ENCODE measurements at places on chromosomes 3 and 15.

DNA sequence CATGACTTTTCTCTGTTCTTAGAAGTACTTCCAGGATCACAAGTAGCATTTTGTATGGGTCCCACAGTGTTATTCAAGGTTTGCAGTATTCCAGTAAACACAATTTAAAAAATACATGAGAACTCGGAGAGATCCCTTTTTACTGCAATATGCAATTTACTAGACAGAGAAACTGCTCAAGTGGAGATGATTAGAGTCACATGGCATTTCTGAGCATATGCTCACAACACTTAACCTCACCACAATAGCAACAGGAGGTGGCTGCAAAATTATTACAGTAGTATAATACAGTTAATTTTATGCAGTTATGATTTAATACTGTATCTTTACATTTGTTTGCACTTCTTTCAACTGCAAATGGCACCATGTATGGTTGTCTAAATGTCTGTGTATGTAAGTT, 87.5 kb downstream of the PIK3CB start:
- DNase-seq = no peak

- peak; percentile 80 for DNase-seq
Observed at GRCh38 chr3:172522871-172523818, at the start of gene TNFSF10. TSS of gene TNFSF10 (minus strand) at chr3:172523430. CDS start at chr3:172523384, 46 bp downstream.

- DNase-seq = no peak
Observed at GRCh38 chr15:27902680-27903385, 196.3 kb downstream of the OCA2 start.

DNA sequence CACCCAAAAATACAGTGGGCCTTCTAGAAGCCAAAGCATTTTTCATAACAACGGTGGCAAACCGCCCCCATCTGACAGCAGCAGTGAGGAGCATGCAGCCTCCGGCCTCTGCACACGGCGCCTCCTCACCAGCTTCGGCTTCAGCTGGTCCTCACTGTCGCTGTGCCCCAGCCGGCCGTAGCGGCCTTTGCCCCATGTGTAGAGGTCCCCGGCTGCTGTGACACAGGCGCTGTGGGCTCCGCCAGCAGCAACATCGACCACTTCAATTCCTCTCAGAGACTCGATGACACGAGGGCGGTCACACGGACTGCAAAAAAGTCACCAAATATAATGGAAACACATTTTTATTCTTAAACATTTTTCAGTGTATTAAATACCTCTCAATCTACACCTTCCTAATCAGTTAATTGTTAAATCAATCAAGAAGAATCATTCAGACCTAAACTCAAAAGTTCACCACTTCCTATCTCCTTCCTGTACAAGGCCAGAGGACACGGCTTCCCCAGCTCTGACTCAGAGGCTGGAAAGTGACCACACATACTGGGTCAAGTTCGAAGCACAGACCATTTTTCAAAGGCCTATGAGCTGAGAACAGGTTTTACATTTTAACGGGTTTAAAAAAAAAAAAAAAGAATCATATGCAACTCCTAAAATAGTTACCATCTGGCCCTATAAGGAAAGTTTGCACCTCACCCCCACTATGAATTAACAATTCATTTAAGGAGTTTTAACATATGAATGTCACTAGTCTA, 33.6 kb upstream of the OCA2 start:
- DNase-seq = no peak

DNA sequence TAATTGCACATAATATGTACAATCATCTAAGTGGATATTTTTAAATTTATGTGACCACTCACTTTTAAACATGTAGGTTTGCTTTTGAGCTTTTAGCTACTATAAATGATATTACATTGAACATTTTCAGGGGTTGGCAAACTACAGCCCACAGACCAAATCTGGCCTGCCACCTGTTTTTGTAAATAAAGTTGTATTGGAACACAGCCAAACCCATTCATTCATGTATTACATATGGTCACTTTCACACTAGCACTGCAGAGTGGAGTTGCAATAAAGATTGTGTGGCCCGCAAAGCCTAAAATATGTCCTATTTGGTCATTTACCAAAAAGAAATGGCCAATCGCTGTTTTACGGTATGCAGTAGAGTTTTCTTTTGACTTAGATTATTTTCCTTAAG, 21.2 kb downstream of the CMTM7 start:
- DNase-seq = no peak

DNA sequence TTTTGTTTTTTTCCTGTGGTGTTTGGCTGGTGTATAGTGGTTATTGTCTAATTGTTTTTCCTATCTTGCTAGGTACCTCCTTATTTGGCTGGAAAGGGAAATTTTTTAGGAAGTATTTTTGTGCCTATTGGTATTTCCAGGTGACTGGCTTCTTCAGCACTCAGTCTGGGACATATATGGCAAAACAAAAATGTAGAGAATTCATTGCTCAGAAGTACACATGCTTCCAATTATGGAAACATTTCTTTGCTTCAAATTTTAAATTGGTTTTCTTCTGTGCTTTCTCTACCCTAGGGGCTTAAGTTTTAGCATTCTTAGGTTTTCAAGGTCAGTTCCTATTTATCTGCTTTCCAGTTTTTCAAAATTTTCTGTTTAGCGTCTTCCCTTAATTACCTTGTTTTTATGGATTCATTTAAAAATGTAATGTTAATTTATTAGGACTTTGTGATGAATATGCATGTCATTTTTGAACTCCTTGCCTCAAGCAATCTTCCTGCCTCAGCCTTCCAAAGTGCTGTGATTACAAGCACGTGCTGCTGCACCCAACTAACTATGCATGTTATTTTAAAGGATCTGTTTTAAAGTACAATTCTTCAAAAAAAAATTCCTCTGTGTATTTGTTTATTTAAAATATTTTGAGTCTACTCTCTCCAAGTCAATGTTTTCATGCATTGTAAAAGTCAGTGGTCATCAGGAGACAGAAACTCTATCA, 231.9 kb upstream of the DPPA4 start:
- DNase-seq = no peak

DNA sequence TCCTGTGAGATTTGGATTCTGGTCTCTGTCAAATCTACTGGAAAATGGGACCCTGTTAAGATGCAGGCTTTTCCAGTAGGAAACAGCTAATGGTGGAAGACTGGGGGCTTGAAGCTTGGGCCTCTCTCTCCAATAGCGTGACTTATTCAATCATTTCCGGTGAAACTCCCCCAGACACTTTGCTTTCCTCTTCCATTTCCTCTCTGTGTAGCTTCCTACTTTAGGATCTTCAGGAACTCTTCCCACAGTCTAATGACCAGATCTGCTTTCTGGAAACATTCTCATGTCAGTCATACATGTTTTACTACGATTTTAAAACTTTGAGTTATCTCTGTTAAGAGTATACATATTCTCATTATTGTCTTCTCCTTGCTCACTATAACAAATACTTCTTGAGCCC, 28.0 kb upstream of the TPRG1 start:
- no peak for DNase-seq

DNA sequence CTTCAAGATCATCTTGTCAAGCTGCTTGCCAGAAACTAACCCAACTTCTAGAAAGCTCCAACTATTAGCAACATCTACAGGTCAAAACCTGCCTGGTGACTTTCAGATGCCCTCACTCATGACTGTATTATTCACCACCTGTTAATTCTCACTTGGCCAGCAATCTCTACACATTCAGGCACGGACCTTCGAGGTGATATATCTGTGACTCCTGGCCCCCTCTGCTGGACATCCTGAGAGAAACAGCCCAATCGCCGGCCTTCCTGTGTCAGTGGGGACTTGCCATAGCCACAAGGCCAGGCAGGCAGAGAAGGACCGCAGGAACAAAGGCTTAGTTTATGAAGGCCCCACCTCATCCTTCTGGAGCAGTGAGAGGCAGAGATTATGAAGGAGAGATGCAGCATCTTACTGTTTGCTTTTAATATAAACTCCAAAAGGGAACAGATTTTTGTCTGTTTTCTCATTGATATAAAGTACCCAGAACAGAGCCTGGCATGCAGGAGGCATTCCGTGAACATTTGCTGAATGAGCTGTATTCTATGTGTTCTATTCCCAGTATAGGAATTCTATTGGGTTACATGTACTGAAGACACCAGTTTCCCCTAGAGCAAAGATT, 24.4 kb upstream of the OCA2 start:
- DNase-seq = peak; percentile 43

GRCh38 chr3:43309372-43310305, 23.3 kb downstream of the SNRK start:
- DNase-seq = no peak

- DNase-seq = no peak
Observed at GRCh38 chr3:41688595-41689380, 273.1 kb downstream of the ULK4 start.

GRCh38 chr15:48190932-48191573, 412 bp upstream of the CTXN2 start:
- peak; percentile 28 for DNase-seq

DNA sequence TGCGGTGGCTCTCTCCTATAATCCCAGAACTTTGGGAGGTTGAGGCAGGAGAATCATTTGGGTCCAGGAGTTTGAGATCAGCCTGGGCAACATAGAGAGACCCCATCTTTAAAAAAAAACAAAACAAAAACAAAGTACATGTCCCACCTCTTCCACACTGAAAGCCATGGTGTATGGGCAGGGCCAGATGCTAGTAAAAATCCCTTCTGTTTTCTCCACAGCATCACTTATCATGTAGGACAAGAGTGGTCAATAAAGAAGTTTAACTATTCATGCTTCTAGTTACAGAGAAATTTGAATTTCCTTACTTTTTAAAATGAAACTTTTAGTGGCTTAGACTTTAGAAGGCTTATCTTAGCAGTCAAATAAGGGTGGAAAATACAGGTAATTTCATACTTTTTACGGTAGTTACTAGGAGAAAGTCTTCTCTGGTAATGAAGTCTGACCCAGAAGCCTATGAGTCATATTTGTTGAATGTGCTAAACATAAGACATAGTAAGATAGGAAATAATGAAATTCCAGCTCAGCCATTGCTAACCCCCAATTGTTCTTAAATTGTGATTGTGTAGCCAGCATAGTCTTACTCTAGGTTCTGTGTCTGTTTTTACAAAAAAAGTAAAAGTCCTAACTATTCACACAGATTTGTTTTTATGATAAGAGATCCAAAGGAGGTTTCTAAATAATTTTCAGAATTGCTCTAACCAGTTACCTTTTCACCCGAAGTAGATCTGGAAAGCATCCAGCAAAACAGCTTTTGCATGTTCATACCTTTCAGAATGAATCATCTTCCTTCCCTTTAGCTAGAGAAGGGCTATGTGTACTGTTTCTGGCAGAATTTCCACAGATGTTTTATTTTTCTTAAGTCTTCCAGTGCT, 16.4 kb upstream of the ZNF609 start:
- no peak for DNase-seq

DNA sequence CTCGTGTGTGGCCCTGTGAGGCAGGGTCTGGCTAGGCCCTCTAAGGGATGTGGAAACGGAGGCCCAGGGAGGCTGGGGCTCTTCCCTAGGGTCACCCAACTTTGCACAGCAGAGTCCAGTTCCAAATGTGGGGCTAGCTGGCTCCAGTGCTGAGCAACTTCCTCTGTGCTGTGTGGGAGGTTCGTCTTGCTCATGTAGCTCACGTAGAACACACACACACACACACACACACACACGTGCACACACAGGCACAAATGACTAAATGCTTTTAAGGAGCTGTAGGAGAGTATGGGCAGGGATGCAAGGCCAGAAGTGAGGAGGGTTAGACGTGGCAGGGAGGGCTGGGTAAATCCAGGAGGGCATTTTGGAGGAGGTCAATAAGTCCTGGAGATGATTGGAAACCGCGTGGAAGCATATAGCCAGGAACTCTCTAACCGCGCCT, 213.8 kb downstream of the RPLP1 start:
- peak; percentile 12 for DNase-seq

DNA sequence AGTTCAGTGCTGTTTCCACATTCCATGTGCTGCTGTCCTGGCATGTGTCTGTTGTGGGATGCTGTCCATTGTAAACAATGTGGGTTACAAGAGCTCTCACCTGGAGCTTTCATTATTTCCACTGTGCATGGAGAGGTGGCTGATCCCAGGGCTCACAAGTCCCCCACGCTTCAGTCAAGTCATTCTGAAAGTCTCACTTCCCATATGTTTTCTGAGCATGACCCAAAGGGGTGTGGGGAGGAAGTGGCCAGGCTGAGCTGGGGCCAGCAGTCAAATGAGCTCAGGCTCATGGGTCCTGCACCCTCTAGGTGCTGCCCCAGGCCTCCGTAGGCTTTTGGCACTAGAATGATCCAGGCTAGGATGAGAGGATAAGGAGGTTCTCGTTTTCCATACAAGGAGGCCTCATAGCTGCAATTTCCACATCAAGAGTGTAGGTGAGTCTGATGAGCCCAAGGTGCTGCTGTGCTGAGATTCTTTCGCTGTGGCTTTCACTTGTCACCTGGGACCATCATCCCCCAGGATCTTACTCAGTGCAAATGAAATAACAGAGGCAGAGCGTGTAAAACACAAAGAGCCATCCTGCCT, 22.0 kb downstream of the STARD5 start:
- DNase-seq = peak; percentile 34

GRCh38 chr15:28125673-28126651, 26.8 kb upstream of the OCA2 start:
- peak; percentile 45 for DNase-seq

DNA sequence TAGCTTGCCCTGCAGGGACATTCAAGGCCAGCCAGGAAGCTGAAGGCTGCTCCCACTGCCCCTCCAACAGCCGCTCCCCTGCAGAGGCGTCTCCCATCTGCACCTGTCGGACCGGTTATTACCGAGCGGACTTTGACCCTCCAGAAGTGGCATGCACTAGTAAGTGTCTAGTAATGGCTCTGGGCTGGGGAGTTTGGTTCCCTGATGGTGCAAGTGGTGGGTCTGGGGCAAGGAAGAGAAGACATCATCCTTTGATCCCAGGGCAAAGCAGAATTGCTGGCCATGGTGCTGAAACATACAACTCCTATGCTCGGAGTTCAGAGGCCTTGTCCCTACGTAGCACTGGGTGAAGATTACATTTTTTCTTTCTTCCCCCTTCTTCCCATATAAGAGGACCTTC, 311.4 kb downstream of the EPHB1 start:
- DNase-seq = no peak

DNA sequence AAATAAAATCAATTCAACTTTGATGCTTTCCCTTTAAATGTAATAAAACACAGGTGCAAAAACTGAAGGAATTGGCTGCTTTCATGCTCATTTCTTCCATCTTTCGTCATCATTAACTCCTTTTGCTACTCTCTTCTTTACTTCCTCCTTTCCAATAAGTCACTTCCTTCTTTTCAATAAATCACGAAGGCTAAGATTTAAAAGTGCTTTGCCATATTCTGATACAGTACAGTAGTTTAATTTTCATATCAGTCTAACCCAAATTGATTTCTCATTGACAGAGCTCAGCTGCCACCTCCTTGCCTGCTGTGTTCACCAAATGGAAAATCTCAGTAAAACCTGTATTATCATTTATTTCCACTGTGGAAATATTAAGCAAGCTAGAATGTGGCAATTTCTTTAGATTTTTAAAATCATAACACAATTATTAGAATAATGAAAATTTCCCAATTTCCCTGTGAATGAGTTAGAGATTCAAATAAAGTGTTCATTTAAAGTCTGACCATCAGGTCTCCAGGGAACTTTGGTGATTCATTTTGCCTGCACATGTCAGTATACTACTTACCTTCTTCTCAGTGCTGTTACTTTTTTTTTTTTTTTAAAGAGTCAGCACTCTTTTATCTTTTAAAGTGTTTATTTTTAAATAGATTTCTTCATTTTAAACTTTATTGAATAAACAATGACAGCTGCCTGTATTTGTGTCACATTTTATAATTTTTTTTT, 41.6 kb downstream of the NANOGP8 start:
- DNase-seq = no peak

Measured in CD4-positive, alpha-beta T cell treated with Interleukin-21 for 1 hour (primary cell).